ENCODE measurements at places on chromosomes 16 and 17.
A peak's percentile ranks its signal among the peaks of the same experiment; 100 is the strongest.

DNA sequence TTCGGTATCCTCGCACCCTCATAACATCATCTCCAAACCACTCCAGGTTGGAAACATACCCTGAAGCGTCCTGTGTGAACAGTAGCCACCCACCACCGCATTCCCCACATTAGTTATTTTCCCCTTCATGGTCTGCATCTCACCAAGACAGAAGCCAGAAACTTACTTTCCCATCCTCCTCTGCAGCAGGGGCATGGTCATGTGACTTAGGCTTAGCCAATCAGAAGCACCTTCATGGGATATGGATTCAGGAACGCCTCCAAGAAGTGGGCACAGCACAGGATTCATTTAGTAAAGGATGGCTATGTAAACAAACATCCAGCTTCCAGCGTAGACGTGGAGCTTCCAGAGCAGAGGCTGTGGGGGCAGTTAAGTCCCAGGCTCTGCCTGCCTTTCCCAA, 130.3 kb downstream of the AXIN2 start:
- DNase-seq: no peak

DNA sequence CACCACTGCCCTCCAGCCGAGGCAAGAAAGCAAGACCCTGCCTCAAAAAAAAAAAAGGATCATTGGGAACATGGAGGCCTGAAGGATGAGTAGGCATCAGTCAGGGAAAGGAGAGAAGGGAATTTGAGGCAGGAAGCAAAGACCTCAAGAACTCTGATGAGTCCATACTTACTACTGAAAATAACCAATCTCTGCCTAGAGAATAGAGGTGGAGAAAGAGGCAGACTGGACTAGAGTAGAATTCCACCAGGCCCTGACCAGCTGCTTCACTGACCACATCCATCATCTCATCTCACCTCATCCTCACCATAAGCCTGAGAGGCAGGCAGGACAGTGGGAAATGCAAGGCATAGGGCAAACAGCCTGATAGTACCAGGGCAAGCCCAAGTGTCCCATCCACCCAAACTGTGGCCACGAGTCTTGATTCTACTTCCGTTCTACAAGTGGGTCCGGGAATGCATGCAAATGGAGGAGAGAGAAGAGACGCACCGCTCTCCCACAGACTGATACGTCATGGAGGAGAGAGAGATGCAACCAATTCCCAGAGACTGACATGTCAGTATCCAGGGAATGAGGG, 17.1 kb downstream of the ANKRD11 start:
- DNase-seq: no peak

- no peak for DNase-seq
Observed at GRCh38 chr17:34673516-34673915, 94.1 kb downstream of the TMEM132E start.

DNA sequence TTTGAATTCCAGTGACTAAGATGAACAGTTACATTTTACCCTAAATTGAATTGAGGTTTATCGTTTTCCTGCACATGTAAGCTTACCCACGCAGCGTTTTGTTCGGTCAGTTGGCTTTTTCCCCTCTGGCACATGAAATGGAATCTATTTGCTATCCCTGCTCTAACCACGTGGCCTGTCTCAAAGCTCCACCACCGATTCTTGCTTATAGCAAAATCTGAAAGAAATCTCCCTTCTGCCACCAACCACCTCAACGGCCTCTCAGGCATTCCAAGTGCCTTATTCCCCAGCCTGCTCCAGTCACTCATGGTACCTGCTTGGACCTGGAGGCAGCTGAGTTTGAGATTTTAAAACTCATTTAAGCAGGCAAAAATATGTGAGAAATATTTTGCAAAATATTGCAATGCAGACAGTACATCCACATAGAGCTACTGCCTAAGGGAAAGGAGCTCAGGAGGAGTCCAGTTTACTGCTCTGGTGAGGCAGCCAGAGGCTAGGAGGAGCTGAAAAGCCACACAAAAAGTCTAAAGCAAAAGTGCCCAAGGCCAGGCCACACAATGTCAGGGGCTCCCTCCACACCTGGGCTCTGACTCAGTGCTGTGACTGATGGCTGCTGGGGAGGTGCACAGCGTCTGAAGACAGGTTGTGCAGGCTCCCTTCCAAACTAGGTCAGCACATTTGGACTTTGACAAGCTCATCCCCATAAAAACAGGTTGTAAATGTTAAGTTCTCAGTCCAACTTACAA, 26.4 kb downstream of the ARHGAP17 start:
- DNase-seq: no peak

DNA sequence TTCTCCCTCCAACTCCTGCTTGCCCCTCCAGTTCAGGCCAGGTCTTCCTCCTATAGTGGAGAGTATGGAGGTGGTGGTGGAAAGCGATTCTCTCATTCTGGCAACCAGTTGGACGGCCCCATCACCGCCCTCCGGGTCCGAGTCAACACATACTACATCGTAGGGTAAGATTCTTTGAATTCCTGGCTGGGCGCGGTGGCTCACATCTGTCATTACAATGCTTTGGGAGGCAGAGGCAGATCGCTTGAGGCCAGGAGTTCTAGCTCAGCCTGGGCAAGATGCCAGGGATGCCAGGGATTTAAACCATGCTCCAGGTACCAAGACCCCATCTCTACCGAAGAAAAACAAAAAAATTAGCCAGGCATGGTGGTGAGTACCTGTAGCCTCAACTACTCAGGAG, 1.4 kb downstream of the ZG16 start:
- DNase-seq: no peak

- DNase-seq: peak; percentile 82
Observed at GRCh38 chr16:31876951-31877828, 3.6 kb downstream of the ZNF267 start.

GRCh38 chr17:74244548-74244947, 29.5 kb upstream of the DNAI2 start:
- no peak for DNase-seq

GRCh38 chr17:41800601-41801373, 11.0 kb downstream of the P3H4 start:
- no peak for DNase-seq

DNA sequence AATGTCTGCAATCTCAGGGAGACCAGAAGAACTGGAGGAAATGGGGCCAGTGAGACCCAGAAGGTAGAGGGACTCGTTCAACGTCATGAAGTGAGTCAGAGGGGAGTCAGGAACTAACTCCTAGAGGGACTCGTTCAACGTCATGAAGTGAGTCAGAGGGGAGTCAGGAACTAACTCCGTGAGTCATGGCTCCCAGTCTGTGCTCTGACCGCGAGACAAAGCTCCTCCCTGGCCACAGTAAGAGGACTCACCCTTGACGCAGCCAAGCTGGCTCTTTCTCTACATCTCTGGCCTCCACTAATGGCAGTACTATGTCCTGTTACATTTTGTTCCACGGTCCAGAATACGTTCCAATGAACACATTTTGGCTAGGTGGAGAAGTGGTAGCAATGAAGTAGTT, 902.5 kb downstream of the KCNJ2 start:
- DNase-seq: no peak

GRCh38 chr17:4584917-4585637, 748 bp downstream of the SMTNL2 start:
- no peak for DNase-seq

DNA sequence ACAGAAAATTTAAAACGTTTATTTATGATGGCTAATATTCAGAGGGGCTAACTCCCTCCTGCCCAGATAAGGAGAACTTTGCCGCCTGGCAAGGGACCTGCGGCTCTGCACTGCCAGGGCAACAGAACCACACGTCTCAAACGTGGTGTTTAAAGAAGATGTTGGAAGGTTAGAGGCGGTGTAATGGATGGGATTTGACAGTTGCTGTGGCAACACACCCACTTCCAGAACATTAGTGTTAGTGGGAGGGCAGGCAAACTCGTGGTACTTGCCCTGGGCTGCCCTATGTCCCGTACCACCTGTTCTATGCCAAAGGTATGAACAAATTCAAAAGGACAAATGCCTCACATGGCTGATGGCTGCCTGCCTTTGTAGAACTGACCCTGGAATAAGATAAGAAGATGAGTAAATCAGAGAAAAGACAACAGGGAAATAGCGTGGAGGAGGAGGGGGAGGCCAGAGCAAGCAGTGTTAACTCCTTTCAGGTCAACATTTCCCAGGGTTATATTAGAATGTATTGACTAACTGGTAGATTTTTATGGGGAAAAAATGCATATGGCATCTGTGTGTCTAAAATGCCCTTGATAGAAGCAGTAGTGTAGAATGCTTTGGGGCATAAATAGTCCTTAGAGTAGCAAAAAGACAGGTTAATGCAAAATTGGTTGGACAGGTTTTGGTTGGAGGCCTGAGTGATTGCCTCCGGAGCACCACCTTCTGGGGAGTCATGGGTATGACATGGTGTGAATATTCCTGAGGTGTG, 30.8 kb downstream of the HLF start:
- DNase-seq: peak; percentile 65

- no peak for DNase-seq
Observed at GRCh38 chr16:10332241-10332640, 53.6 kb upstream of the ATF7IP2 start.

DNA sequence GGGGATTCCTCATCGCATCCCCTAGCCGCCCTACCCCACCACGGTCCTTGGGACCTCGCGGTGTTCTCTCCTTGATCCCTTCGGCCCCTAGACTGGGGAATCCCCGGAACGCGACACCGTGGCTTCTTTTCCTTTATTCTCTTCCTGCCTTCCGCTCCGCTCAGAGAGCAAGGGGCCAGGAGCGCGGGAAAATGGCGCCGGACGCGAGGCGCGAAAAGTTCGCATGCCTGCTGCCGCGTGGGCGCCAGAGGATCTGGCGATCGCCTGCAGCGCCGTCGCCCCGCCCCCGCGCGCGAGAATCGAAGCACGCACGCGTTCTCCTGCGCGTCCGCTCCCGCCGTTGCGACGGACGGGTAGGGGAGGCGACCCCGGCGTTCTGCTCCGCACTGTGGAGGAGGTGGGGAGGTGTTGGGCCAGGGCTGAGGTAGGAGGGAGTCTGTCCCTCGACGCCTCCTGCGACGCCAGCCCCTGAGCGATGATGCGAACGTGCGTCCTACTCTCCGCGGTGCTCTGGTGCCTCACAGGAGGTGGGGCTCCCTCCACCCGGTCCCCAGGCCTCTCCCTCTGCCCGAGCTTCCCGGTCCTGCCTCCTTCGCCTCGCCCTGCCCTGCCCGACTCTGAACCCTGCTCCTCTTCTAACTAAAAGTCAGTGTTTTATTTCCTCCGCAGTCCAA, at the start of gene ZPBP2:
TSS of gene ZPBP2 (plus strand) at position 323 of the 674 bp plus-strand sequence. CDS start at position 476, 153 bp downstream.
- peak; percentile 89 for DNase-seq
